ENCODE measurements at places on chromosomes 6 and 20.
A peak's percentile ranks its signal among the peaks of the same experiment; 100 is the strongest.

GRCh38 chr20:17437251-17437650, 93.9 kb downstream of the BFSP1 start:
- DNase-seq: no peak

DNA sequence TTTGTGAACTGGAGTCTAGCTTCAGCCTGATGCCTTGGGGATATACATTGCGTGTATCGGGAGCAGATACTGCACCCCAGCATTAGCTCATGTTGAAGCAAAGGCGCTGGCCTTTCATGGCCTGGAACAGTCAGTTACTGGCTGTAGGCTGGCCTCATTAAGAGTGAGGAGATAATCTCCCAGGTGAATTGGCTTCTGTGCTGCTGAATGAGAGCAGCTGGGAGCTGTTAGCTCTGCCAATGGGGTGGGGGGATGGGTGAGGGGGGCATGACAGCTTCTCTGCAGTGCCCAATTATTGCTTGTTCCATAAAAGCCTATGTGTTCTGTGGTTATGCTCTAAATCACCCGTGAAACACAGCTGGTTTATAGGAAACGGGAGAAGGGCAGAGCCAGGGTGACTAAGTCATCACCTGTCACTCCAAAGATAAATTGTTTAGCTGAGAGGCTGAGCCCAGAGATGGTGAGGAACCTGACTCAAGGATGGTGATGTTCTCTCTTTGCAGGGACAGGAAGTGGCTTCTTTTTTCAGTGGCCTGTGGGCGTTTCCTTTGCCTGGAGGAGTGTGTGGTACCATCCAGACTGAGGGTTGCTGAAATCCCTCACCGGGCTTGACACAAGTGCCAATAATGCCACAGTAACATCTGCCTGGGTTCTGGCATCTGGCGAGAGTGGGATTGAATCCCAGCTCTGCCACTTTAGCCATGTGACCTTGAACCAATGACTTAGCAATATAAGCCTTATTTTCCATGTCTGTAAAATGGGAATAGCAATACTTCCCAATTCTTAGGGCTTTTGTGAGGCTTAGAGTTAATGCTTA, 170.8 kb downstream of the BCAS1 start:
- peak; percentile 93 for DNase-seq

DNA sequence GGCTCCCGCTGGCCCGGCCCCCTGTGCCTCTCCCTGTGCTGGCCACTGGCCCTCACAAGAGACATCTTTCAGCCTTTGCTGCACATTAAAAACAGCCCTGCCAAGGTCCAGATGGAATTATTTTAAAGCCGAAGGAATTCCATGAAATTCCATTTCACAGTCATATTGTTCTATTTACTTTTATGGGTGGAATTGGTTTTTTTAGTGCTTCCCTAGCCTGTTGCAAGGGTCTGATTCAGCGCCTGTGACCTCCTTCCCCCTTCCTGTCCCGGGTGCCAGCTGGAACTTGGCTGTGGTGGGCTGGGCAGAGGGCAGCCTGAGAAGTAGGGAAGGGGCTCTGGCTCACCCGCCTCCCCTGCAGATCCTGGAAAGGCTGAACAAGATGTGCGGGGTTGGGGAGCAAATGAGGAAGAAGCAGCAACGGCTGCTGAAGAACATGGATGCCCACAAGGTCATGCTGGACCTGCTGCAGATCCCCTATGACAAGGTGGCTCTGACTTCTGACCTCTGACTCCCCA, 34.3 kb downstream of the UQCC2 start:
- peak; percentile 18 for DNase-seq

DNA sequence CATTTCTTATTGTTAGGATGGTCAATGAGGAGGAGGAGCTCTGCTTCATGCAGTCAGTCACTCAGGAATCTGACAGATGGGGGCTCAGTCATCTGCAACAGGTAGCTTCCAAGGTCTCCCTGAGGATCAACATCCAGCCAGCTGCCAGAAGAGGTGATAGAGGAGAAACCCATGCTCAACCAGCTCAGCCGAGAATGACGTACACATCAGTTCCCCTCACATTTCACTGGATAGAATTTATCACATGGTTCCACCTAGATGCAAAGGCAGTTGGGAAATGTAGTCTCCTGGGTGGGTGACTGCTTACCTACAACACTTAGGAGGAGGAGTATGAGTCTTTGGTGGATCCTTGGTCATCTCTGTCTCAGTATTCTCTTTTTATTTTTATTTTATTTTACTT, 144.5 kb downstream of the CEBPB start:
- peak; percentile 54 for DNase-seq

- DNase-seq: no peak
Measured at GRCh38 chr20:2252419-2252997, 43.3 kb upstream of the TGM3 start.

GRCh38 chr6:35018182-35018519, 123.0 kb downstream of the TCP11 start:
- no peak for DNase-seq

DNA sequence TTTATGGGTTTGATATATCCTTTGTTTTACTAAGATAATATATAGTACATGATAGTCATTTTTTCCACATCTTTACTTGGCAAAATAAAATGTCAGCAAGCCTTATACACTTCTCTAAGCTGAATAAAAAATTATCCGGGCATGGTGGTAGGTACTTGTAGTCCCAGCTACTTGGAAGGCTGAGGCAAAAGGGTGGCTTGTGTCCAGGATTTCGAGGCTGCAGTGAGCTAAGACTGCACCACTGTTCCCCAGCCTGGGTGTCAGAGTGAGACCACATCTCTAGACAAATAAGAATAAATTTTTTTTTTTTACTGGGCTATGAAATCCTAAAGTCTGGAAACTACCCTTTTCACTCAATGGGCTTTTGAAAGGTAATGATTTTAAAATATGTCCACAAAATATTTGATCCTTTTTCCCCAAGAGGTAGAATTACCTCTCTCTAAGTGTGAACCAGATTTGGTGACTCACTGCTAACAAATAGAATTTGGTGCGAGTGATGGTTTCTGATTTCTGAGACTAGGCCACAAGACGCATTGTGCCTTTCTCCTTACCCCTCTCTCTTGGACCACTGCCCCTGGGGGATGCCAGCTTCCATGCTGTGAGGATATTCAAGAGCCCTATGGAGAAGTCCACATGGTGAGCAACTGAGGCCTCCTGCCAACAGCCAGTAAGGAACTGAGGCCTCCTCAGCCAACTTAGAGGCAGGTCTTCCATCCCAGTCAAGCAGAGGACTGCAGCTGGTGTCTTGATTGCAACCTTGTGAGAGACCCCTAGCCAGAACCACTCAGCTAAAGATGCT, 84.2 kb upstream of the ZNFX1 start:
- no peak for DNase-seq

- peak; percentile 100 for DNase-seq
Measured at GRCh38 chr20:56439771-56440291, 27.8 kb downstream of the CASS4 start.

GRCh38 chr6:68777956-68778355, 142.9 kb downstream of the ADGRB3 start:
- peak; percentile 54 for DNase-seq

GRCh38 chr20:53574259-53574789, 19.3 kb downstream of the ZNF217 start:
- no peak for DNase-seq

DNA sequence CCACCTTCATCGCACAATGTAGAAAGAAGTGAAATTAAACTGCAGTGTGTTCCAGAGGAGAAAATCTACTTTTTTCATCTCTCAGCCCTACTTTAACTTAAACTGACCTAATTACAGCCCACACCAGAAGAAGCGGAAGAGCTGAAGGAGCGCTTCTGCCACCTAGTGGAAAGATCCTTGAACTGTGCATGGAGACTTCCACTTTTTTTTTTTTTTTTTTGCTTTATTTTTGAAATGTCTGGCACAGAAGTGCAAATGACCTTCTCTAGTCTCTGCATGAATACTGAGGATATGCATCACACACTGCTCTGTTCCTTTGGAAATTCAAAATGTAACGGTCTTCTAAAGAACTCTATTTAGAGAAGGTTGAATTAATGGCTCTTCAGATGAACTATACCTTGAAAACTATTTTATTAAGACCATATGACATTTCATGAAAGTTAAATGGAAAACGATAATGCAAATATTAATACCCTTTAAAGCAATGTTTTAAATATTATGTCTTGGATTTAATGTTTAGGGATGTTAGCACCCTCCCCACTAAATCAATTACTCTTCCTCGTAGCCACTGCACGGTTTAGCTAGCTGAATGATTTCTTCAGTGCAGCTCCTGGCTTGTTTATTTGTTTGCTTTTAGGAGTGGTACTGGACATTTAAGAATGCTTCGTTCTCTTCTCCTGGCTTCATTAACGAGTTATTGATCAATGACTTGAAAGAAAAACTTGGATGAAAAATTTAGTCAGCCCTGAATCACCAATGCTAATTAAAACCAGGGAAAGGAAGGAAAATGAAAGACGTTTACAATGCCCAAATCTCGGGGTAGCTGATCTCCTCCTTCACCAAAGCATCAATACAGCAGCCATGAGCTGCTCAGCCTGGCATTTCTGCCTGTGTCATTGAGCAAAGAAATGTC, 569.6 kb upstream of the GJE1 start:
- peak; percentile 96 for DNase-seq

Data from fibroblast of lung (primary cell).